ENCODE measurements at places on chromosomes 13 and 19.

DNA sequence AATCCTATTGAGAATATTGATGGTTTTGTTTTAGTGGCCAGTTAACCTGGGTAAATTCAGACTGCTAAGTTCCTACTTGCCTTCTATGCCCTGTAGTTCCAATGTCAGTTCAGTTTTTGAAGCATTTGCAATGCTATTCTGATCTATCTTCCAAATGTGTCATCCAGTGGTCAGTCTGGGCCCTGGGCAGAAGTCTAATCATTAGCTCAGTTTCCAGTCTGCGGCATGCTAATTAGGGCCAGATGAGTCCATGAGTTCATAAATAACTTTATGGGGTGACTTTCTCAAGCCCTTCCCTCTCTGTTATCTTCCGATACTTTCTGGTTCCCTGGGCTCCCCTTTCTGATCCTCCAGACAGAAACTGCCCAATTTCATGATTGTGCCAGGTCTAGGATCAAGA, 32.7 kb downstream of the FAM187B start:
- no peak for DNase-seq

DNA sequence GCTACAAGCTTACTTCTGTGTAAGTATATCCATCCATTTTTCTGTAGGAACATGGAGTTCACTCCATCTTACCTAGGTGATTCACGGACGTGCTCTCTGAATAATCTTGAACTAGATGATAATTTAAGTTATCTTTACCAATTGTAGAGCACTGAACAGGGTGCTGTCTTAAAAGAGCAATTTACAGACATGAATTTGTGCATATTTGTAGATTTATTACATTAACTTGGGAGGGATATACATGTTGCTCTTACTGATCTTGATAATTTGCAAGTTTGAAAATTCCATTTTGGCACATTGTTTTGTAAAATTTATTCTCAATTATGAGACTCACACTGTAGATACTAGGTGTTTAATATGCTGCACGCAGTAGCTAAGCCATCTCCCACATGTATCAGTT, 9.3 kb downstream of the CDC16 start:
- no peak for DNase-seq

DNA sequence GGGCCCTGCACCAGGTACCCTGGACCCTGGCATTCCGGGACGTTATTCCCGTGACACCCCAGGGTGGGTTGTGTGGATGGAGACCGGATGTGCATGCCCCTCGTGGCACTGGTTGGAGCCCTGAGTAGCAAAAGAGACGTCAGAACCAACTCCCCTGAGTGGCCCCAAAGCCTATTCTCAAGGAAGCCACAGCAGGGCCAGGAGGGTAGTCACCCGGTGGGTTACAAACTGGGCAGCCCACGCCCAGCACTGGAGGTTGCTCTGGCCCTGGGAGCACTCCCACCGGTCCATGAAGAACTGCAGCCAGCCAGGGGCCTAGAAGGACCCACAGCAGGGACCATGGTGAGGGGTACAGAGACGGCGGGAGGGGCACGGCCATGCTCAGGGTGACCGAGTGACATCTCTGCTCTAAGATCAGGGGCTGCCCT, 7.5 kb downstream of the KLF16 start:
- DNase-seq = no peak

DNA sequence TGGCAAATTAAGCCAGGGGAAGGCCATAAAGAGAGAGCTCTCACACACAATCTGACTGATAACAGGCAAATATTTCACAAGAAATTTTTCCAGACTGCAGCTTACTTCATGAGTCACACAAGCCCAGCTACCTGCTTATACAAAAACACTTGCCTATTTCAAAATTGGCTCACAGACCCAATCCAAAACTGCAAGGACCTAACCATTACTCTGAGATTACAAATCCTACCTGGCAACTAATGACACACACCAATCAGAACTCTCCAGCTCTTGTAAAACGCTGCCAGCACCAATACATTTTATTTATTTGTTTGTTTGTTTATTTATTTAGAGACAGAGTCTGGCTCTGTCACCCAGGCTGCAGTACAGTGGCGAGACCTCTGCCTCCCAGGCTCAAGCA, 18.1 kb upstream of the ZFP82 start:
- no peak for DNase-seq

DNA sequence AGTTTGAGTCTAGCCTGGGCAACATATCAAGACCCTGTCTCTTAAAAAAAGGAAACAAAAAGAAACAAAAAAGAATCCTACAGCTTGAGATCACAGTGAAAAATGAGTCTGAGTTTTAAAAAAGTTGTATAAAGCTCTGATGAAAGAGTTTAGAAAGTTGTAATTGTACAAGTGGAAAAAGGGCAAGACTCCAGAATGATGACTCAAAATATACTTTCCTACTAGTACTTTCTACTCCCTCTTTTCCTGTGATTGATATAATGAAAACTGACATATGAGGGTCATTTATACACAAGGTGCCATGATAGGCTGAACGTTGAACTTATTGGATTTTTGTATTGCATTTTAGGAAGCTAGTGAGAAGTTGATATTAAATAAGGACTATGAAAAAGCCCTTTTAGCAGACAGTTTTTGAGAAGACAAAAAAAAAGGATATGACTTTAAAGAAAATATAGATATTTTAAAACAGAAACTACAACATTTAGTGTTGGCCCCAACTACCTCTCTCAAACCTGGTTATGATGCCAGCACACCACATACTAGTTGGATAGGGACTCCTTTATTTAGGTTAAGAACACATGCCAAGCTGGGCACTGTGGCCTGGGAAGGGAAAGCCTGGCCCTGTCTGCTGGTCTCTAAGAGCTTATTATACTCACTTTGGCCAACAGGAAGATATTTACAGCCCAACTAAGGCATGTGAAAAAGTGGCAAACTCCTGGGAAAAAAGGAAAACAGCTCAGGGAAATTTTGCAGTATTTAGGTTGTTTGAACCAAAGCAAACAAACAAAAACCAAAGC, 116.6 kb downstream of the KL start:
- peak; percentile 55 for DNase-seq

DNA sequence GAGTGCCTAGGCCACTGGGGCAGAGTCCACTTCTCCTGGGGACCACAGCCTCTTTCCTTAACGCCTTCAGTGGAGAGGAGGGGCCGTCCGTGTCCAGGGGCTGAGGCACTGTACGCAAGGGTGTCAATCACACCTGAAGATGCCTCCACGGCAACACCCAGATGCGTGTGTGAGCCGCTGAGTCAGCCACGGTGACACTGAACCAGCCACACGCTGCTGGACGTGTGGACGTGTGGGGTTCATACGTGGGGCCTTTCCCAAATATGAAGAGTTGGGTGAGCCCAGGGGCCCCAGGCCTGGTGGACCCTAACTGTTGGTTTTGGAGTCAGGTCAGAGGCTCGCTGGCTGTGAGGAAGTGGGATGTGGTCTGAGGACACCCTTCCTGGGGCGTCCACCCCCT, 51.6 kb downstream of the TMEM255B start:
- no peak for DNase-seq

GRCh38 chr13:113820813-113821651, 42.8 kb downstream of the GAS6 start:
- peak; percentile 98 for DNase-seq

DNA sequence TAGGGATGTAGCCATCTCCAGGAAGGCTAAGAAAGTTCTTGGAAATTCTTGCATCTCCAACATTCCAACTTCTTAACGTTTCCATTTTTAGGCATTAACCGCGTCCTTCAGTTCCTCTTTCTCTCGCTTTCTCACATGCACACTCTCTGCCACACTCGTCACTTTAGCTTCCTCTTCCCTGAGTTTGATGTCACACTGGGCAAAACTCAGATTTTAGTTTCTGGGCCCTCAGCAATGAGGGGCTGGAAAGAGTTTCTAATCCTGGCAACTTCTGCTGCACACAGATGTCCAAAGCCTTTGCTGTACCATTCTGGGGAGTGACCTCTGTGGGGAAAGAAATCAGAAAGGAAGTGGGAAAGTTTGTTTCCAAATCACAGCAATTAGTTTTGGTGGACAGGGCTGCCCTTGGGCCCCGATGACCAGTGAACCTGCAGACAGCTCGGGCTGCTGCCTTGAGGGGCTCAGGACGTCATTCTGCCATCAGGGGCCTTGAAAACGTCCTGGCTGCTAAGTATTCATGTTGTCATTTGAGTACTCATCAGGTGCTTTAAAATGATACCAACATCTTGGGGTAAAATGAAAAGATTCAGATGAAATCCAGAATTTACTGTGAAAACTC, 89.3 kb downstream of the KL start:
- DNase-seq = no peak

GRCh38 chr19:40777937-40778705, at the start of gene RAB4B:
RAB4B (plus strand) TSS chr19:40778247; CDS start chr19:40778376, 129 bp downstream.
- peak; percentile 100 for DNase-seq

DNA sequence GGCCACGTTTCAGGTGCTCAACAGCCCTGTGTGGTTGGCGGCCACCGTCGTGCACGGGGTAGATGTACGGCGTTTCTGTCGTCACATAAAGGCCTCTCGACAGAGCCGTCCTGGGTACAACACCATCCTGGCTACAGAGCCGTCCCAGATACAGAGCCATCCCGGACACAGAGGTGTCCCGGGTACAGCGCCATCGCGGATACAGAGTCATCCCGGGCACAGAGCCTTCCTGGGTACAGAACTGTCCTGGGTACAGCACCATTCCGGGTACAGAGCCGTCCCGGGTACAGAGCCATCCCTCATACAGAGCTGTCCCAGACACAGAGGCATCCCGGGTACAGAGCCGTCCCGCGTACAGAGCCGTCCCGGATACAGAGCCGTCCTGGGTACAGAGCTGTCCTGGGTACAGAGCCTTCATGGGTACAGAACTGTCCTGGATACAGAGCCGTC, 222.7 kb upstream of the SOX1 start:
- no peak for DNase-seq

GRCh38 chr13:67299072-67299635, 69.0 kb upstream of the PCDH9 start:
- peak; percentile 87 for DNase-seq

Data from fibroblast of skin of scalp (primary cell).